ENCODE measurements at places on chromosomes 5 and 9.

GRCh38 chr5:38809388-38810359, 36.1 kb upstream of the OSMR start:
- peak; percentile 67 for DNase-seq

DNA sequence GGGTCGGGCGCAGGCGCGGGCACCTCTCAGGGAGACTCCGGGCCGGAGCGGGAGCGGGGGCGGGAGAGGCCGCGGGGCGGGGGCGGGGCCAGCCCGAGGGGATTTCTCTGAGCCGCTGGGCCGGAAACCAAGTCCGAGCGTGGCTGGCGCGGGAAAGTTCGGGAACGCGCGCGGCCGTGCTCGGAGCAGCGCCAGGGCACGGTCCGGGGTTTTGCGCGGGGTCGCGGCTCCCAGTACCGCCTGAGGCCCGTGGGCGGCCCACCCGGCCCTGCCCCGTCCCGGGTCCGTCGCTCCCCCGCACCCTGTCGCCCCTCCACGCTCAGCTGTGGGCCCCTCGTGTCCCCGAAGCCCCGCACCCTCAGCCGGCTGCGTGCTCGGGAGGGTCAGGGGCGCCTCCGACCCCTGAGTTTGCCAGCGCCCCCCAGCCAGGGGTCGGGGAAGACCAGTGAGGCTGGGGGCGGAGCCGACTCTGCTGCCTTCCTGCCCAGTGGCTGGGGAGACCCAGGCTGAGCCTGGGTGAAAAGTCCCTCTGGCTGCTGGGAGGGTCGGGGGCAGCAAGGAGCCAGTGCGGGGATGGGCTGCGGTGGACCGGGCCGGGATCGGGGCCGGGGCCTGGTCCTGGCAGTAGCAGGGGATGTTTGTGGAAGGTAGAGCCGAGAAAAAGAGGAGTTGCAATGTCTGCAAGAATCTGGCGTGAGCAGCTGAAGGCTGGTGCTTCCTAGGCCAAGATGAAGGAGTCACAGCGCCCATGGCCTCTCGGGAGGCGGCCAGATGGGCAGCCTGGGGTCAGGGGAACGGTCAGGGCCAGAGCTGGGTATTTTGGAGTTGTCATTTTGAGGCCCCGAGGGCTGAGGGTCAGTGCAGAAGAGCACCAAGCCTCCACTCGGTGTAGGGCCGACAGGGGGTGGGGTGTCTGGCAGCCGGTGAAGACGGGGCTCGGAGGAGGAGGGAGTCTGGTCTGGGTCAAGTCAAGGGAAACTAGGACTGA, 588 bp downstream of the TRAF2 start:
- DNase-seq: no peak

DNA sequence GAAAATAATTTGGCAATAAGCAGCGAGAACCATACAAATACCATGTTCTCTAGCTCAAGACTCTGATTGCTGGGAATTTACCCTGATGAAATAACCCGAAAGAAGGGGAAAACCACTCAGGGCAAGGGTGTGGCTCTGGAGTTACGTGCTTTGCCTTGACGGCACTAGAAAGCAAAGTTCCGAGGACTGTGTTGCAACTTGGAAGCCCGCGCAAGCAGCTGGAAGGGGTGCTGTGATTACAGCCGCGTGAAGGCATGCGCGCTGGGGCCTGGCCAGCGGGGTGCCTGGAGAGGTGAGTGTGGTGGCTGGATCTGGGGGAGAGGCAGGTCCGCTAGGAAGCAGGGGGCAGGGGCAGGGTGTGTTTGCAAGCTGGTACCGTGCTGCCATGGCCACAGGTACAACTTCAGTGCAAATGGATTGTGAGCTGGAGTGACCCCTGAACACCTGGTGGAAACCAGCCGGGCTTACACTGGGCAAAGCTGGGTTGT, 52.6 kb upstream of the CNOT6 start:
- DNase-seq: no peak

DNA sequence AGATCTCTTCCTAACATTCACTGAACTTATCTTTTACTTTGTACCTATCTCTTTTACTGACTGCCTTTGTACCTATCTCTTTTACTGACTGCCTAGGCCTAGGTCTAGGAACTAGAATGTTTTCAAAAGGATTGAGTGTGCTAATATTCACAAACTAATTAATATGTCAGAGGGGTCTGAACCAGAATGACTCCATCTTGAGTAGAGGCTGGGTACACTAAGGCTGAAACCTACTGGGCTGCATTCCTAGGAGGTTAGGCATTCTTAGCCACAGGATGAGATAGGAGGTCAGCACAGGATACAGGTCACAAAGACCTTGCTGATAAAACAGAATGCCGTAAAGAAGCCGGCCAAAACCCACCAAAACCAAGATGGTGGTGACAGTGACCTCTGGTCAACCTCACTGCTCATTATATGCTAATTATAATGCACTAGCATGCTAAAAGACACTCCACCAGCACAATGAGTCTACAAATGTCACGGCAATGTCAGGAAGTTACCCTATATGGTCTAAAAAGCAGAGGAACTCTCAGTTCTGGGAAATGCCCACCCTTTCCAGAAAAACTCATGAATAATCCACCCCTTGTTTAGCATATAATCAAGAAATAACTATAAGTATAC, 2.5 kb upstream of the RHOBTB3 start:
- DNase-seq: no peak

DNA sequence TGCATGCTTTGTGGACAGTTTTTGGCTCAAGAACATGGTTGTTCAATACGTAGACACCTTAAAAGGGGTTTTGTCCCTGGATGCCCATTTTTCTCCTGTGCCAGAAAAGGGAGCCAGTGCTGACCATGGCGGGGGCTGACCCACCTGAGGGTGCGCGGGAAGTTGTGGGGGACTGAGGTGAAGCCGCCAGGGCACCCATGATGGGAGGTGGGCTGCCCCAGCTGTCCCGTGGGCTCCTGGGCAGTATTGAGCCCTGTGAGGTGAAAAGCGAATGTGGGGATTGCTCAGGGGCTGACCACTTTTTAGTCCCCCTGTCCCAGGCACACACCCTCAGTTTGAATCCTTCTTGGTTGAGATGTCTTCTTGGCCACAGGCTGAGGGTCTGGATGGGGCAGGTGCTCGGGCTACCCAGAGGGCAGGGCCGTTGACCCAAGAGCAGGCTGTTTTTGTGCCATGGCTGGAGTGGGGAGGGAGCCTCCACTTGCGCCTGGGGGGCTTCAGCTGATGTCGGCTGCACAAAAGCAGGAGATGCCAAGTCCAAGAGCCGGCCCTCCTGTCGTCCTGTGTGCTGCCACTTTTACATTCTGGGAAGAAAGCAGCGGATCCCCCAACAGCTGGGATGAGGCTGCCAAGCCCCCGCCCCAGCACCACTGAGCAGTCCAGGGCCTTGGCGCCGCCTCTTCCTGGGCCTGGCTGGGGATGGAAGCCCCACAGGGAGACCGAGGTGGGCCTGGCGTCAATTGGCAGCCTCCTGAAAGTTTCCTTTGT, 120.1 kb downstream of the WNK2 start:
- DNase-seq: no peak

GRCh38 chr5:4941957-4942830, 197.9 kb upstream of the ADAMTS16 start:
- DNase-seq: no peak

DNA sequence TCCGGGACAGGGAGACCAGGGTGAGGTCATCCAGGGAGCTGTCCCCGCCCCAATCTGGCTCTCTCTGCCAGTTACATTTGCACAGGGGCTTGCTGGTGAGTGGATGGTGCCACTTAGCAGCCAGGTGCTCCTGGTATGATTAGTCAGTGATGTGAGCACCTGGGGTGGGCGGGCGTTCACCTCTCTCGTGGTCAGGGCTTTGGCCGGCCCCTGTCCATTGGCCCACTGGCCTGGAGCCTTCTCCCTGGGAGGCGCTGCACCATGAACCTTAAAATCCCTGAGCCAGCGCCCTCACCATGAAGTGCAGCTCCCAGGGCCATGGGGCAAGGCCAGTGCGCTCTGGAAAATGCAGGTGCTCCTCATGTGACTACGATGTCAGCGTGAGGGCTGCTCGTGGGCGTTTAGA, 2.0 kb downstream of the NKD2 start:
- DNase-seq: no peak

GRCh38 chr5:86880785-86881492, 263.2 kb downstream of the COX7C start:
- peak; percentile 40 for DNase-seq

DNA sequence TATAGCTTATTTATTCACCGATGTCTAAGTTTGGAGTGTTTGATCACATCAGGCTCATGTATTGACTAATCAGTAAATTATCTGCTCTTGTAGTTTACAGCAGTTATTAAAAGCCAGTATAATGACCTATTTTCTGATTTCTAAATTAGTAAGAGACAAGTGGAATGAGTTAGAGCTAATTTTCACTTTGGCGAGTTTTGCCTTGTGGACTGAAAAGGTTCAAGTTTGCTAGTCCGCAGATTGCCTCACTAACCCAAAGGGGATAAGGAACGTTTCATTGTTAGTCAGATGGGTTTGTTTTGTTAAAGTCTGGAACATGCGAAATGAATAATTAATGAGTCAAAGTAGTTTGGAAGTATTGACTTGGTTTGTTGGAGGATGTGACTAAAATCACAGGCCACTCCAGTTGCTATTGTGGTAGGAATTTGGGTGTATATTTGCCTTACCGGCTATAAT, 40.1 kb downstream of the SMARCA2 start:
- DNase-seq: no peak

- DNase-seq: no peak
Observed at GRCh38 chr9:12955510-12956163, 180.8 kb downstream of the LURAP1L start.

Data from NCI-H1092 treated with DMSO at 0.1 percent for 48 hours (cell line).